ENCODE measurements at places on chromosomes 6 and 20. TPM values are rescaled to one million over a fixed set of nuclear protein-coding genes. Genes with fewer than 3 reads are reported as not detected.

GGTLC1 gene
- not detected for polyA plus RNA-seq

OR2J3 gene
- polyA plus RNA-seq = not detected

MPIG6B gene
- 1.5 TPM for polyA plus RNA-seq

ID4 gene
- polyA plus RNA-seq = 125 TPM

DYNLT2 gene
- polyA plus RNA-seq = 9.7 TPM

PCSK2 gene
- polyA plus RNA-seq = 0.62 TPM

IL20RA gene
- polyA plus RNA-seq = 2.6 TPM

TMEM170B gene
- 9.5 TPM for polyA plus RNA-seq

PTCRA gene
- 0.41 TPM for polyA plus RNA-seq

MYB gene
- polyA plus RNA-seq = 5.7 TPM
